ENCODE measurements at places on chromosomes 2 and 18.

- DNase-seq = peak; percentile 3
These were observed at the start of gene AOX1 for GRCh38 chr2:200585730-200586643. Gene AOX1 (plus strand): TSS chr2:200586014. CDS start chr2:200586109, 95 bp downstream.

DNA sequence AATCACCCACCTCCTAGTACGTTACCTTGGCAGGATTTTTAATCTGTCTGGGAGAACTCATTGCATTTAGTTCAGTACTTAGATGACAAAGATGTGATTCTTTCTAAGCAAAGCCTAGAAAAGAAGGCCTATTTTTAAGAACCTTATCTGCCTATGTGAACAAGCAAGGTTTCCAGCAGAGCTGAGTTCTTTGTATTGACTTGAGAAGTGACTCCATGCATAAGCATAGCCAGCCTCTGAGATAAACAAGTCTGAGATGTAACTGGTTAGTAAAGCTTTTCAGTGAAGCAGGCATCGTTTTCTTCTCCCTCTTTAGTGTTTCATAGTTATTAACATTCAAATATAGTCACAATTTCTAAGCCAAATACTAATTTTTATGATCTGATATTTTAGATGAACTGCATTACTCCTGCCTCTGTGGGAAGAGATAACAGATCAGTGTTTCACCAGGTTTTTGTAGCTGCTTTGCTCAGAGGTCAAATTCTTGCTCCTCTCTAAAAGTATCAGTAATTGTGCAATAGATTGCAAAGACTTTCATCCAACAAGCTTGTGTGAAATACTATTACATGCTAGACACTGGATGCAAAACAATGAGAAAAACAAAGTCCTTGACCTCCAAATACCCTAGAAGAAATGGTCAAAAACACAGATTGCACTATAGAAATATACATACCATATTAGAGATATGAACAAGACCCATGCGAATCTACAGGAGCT lies 107.8 kb downstream of the MBD2 start:
- DNase-seq = no peak

GRCh38 chr2:199870581-199870980 lies 19.6 kb upstream of the FTCDNL1 start:
- DNase-seq = no peak

DNA sequence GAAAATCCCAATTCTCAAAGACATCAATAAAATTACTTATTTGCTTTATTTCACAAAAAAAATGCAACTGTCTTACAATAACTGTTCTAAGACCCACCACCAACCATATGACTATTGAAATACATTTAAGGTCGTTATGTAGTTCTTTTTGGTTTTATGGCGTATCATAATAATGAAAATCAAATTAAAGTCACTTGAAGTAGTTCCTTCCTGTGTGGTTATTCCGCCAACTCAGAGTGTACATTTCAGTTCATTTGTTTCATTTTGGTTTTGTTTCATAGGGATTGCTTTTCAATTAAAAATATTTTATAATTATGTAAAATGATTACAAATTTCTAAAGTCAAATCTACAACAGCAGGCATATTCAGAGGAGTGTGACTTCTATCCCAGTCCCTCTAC lies 45.9 kb upstream of the AAK1 start:
- DNase-seq = no peak

DNA sequence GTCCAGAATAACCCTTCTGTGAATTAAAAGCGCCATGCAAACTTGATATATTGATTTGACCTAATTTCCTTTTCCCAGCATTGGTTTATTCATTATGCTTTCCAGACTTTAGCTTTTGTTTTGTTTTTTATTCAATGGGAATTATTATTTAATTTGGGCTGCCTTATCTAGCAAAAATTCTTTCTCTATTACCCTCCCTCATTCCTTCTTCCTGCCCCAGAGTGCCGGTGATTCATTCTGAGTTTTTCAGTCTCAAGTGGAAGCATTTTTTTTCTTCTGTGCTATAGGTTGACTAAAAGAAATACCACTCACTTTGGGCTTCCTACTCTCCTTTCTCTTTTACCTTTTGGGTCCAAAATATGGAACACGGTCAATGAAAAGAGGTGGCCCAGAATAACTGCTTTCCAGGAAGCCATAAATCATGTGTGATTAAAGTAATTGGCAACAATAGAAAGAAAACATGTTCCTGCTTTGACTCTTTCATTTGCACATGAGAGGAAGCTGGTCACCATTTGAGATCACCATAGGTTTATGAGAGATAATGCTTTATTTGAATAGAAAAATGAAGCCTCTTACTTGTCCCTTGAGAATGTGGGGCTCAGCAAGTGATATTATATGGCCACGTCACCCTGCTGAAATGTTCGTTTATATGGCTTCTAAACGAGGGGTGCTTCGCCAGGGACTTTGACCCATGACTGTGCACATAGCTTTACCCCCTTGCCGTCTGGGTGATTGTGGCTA lies 422.8 kb upstream of the ZEB2 start:
- no peak for DNase-seq

GRCh38 chr2:47551800-47552525 lies 149.0 kb downstream of the MSH2 start:
- DNase-seq = no peak
